Kidney capillary endothelial cell (primary cell): ENCODE measurements at places on chromosomes 7 and 10.

DNA sequence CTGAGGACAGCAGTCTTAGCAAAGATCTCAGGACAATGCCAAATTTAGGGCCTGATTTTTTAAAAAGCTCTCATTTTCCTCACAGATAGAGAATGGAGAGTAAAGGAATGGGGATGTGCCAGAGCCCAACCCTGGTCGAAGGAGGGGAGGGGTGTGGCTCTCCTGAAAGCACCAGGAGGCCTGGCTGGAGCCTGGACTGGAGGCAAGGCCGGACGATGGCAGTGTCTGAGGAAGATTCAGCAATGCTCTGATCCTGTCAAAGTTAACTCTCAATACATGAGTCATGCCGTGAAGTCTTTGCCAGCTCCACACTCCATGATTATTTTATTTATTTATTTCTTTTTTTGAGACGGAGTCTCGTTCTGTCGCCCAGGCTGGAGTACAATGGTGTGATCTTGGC lies 108.3 kb downstream of the UPF2 start:
- no peak for DNase-seq

DNA sequence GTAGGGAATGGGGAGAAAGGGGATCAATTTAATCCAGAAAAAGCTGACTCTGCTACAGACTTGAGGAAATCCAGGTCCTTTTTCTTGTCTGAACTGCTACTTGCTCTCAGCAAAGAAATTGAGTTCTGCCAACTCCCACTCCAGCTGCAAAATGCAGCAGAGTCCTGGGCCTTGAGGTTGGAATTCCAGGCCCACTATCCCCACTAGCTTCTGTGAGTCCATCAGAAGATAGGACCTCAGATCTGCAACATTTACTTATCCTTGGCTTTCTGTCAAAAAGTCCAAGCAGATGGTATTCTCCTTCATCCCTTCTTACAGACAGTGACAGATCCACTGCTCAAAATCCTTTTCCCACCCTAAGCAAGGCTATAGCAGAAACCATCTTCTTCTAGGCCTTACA lies 219.2 kb downstream of the ARHGAP12 start:
- no peak for DNase-seq

- no peak for DNase-seq
These were observed 33.7 kb downstream of the MGMT start for GRCh38 chr10:129500617-129501339.

DNA sequence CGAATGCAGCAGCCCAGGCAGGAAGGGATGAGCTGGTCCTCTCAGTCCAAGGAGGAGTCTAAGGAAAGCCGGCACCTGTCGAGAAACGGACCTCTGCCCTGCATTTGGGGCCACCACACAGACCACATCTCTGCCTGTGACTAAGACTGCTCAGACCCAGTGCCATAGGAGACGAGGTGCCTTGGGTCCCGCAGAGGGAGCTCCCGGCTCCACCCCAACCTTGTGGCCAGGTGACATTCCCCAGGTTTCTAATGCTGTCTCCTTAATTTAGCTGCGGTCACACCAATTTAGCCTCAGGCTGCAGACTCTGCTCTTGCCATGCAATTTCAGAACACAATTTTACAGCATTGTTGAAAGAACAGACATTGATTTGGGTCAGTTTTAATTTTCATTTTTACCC lies 22.8 kb upstream of the CRHR2 start:
- no peak for DNase-seq

GRCh38 chr7:147023440-147023839 lies 906.8 kb downstream of the CNTNAP2 start:
- no peak for DNase-seq

- DNase-seq, result no peak
These were observed 108.9 kb upstream of the GATA3 start for GRCh38 chr10:7945469-7946187.

DNA sequence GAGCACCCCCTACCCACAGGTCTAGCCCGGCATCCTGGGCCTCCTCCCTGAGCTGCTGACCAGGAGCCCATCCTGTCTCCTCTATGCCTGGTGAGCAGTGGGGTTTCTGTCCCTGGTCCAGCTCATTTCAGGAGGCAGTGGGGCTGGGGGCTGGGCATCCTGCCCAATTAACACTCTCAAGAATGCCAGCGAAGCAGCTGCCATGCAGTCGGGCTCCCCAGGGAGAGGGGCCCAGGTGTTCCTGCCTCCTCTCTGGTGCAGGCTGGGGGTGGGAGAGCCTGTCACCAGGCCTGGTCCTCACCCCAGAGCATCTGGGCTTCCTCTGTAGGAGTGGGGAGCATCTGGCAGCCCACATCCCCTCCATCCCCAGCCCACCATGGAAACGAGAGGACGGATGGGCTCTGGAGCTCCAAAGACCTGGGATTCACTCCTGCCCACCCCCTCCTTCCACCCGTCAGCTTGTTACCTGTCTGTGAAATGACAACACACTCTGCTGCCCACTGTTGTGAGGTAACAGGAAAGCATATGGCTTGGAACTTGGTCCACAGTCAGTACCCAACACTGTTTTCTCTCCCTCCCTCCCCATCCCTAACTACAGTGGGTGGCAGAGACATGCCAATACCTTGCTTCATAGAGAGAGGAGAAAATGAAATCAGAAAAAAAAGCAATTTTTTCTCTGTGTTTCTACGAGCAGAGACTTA lies 69.1 kb downstream of the SLIT1 start:
- no peak for DNase-seq

- no peak for DNase-seq
These were observed 46.8 kb downstream of the VIPR2 start for GRCh38 chr7:159097661-159098423.

- no peak for DNase-seq
These were observed 49.8 kb upstream of the TNS3 start for GRCh38 chr7:47631711-47632110.

GRCh38 chr10:33101392-33101787 lies 143.4 kb upstream of the ITGB1 start:
- no peak for DNase-seq

- no peak for DNase-seq
These were observed 26.5 kb downstream of the DGKB start for GRCh38 chr7:14875941-14876587.

DNA sequence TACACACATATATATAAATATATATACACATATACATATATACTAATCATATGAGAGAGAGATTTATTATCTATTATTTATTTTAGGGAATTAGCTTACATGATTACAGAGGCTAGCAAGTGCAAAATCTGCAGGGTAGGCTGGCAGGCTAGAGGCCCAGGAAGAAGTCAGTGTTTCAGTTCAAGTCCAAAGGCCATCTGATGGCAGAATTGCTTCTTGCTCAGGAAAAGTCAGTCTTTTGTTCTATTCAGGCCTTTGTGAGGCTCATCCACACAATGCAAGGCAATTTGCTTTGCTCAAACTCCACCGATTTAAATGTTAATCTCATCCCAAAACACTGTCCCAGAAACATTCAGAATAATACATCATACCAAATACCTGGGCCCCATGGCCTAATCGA lies 2.6 kb upstream of the C10orf120 start:
- DNase-seq, result no peak

- no peak for DNase-seq
These were observed 127.2 kb downstream of the NRBF2 start for GRCh38 chr10:63260103-63260859.

DNA sequence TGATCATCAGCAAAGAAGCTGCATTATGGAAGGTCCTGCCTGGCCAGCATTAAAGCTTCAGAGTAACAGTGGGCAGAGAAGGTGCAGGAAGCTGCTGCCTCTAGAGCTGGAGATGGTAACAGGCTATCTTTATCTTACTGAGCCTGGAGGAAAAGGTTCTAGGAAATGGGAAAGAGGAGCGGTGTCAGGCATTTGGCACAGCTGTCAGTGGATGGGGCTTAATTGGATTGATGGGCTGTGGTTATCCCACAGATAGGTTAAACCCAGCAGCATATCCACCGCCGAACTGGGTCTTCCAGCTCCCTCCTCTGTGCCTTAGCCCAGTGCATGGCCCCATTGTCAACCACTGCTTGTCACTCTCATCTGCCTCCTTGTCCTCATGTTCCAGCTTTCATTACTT lies 127.6 kb downstream of the CCNY start:
- no peak for DNase-seq
